Stromal cell of bone marrow (primary cell): ENCODE measurements at places on chromosomes 1 and 21.
A peak's percentile ranks its signal among the peaks of the same experiment; 100 is the strongest.

GRCh38 chr1:197464044-197464443, 196.0 kb downstream of the CRB1 start:
- peak; percentile 70 for DNase-seq

DNA sequence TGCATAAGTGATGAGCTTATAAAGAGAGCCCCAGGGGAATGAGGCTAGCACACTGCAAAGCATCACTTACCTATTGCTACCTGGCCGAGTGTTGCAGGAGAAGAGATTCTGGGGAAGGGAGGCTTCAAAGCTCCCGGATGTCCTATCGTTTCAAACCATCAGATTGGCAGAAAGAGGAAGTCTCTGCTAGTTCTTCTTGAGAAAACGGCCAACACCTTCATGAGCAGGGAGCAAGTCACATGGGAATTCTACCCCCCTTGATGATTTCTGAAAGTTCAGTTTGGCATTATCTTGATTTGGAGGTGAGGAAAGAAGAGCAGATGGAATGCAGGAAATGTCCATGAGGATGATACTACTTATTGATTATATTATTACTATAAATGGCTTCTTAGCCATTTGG, 16.2 kb downstream of the SYF2 start:
- DNase-seq: no peak

DNA sequence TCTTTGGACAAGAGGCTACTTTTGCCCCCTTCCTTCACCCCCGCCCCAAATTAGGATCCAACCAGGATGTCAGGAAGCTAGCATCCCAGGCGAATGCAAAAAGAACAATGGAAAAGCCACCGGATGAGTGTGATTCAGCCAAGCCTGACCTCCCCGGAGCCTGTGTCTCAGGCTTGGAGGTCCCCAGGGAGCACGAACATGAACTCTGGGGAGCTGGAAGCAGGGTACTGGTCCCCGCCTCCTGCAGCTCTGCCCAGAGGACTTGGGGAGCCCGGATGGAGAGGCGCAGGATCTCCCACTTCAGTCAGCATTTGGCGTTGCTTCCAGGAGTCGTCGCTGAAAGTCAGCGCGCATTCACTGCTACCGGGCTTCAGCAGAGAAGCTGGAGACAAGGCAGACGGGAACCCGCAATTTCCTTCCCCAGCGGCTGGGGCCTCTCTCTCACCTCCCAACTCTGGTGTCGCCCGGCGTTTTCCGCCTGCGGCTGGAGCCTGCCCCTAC, 1.8 kb upstream of the TBX15 start:
- no peak for DNase-seq

- no peak for DNase-seq
Observed at GRCh38 chr1:8416881-8417280, 99.0 kb downstream of the SLC45A1 start.

- DNase-seq: no peak
Observed at GRCh38 chr21:43645976-43646375, 13.3 kb downstream of the HSF2BP start.

GRCh38 chr1:158176399-158176798, 4.3 kb upstream of the CD1D start:
- DNase-seq: no peak

GRCh38 chr1:231372501-231372900, 34.4 kb downstream of the SPRTN start:
- no peak for DNase-seq

- DNase-seq: peak; percentile 60
Observed at GRCh38 chr21:32516756-32517649, 68.3 kb downstream of the TCP10L start.

DNA sequence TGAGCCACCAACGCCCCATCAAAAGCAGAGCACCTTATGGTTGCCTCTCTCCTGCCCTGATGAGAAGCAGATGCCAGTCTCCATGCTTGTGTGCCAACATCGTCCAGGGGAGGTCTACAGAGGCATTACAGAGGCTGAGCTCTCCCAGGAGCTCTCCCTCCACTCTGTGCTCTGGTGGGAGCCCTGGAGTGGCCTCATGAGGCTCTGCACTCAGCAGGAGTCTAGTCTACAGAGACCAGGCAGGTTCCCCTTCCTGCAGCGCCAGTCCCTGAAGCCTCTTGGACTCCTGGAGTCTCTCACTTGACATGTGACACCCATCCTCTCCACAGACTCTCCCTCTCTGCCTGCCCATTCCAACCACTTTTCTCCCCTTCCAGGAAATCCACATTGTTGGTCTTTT, 3.4 kb downstream of the DCST1 start:
- DNase-seq: no peak

GRCh38 chr1:237005674-237006073, 1.4 kb upstream of the MT1HL1 start:
- no peak for DNase-seq

DNA sequence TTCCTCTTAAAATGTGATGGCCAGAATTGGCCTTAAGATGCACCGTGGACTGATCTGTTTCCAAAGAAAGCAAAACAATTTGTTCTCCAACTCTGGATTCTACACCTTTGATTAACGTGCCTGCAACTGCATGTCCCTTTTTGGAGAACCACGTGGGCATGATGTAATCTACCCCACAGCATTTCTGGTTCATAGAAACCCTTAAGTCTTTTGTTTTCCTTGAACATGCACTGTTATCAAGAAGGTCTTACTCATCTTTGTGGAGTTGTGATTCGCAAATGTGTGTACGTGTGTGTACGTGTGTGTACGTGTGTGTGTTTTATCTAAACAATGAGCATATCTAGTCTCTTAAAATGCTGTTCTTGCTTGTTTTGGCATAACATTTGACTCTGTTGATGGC, 57.8 kb downstream of the LPAR3 start:
- DNase-seq: no peak

DNA sequence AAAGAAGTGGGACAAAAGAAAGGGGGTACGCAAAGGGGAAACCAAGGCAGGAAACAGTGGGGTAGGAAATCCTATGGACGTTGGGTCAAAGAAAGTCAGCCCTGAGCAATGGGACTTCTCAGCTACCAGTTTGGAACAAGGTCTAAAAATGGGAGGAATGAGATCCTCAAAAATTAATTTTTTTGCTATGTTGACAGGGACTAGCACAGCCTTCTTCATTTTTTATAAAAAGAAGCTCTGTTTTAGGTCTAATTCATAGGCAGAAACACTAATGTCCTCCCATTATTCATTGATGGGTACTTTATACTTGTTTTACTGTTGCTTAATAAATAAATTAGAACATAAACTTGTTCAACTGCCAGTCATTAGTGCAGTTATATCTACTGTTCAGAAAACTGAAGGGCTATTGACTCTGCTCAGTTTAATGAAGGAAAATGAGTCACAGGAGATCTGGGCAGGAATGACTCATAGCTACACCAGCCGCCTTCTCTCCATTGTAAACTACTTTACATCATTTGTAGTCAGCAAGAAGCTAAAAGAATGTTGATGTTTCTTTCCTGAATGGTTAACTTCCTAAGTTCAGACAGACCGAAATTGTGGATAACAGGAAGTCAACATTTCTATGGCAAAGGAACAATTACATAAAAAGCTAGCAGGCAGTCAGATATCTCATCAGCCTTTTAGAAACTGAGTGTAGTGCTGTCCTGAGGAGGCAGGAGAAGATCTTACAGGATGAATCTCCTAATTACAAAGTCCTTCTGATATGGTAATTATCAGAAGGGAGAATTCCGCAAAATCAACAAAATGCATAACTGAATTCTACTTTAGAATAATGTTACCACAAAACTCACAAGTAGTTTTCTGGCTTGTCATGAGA, 356.4 kb upstream of the PKN2 start:
- DNase-seq: peak; percentile 76

GRCh38 chr1:37073854-37074379, 39.6 kb upstream of the GRIK3 start:
- DNase-seq: no peak

DNA sequence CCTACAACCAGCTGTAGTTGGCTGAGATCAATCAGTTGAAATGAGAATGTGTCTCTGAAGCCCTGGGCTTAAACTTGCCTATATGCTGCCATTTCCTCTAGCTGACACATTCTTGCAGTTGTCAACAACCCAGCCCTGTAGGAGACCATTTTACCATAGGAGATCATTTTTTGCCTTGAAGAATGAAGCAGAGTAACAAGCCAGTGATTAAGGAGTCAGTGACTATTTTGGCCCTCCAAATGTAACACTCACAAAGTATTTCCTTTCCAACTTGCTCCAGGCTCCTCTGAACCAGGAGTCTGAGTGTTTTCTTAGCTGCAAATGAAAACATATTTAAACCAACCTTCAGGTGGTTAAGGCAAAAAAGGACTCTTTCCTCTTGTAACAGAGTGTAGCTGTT, 183.5 kb downstream of the ZZZ3 start:
- DNase-seq: no peak

- no peak for DNase-seq
Observed at GRCh38 chr1:39695016-39695415, 3.8 kb upstream of the HPCAL4 start.

- no peak for DNase-seq
Observed at GRCh38 chr21:45644041-45644906, 749 bp downstream of the PCBP3 start.

DNA sequence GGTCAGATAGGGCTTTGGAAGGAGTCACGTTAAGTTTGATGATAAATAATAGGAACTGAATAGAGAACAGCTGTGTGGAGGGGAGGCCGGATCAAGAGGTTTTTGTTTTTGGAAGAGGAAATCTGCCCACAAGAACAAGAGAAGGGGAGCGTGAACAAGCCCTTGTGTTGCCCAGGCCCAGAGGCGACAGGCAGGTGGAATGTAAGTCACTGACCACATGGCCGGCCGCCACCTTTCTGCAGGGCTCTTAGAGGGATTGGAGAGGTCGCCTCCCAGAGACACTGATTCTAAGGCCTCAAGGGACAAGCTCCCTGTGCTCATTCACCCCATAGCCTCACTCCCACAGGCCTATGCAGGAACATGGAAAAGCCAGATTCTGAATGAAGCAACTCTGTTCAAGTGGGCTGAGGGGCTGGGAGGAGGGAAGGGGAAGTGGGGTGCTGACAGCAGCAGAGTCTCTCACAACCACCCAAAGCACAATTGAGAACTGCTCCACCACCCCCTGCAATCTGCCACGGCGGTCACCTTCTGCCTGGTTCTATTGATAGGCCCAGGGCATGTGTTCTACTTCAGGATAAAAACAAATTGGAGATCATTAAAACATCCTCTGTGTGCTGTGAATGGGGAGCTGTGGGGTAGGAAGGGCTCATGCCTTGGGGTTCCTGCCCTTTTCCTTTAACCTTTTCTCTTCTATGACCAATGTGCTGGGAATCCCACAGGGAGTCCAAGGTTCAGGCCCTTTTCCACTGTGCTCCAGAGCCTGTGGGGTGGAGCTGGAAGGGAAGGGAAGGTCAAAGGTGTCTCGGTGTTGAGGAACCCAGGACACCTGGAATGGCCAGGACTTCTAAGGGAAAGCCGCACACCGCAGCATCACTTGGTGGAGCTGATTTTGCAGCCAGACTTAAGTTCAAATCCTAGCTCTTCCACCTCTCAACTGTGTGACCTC, 63.3 kb upstream of the PARP1 start:
- no peak for DNase-seq

- peak; percentile 56 for DNase-seq
Observed at GRCh38 chr1:179217943-179218507, 11.5 kb downstream of the ABL2 start.

GRCh38 chr1:23376890-23377811, 7.5 kb upstream of the ZNF436 start:
- DNase-seq: peak; percentile 61

DNA sequence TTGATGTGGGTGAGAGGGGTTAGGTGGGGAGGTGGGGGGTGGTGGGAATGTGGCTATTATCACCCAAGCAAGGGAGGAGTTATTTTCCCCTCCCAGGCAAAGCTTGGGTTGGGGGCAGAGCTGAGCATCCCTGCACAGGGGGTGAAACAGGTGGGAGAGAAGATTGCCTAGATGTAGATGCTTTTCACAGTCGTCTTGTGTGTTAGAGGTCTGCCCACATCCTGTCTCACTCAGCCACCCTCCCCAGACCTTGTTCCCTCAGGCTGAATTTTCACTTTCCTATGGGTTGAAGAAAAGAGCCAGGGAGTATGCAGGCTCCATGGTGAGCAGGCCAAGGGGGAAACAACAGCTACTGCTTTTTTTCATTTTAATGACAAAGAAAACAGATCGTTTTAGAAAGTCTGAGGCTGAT, 223.5 kb downstream of the KIF26B start:
- DNase-seq: no peak

- no peak for DNase-seq
Observed at GRCh38 chr1:2354511-2355372, 36.6 kb downstream of the MORN1 start.

GRCh38 chr21:41689289-41689583, 77.6 kb downstream of the RIPK4 start:
- no peak for DNase-seq

DNA sequence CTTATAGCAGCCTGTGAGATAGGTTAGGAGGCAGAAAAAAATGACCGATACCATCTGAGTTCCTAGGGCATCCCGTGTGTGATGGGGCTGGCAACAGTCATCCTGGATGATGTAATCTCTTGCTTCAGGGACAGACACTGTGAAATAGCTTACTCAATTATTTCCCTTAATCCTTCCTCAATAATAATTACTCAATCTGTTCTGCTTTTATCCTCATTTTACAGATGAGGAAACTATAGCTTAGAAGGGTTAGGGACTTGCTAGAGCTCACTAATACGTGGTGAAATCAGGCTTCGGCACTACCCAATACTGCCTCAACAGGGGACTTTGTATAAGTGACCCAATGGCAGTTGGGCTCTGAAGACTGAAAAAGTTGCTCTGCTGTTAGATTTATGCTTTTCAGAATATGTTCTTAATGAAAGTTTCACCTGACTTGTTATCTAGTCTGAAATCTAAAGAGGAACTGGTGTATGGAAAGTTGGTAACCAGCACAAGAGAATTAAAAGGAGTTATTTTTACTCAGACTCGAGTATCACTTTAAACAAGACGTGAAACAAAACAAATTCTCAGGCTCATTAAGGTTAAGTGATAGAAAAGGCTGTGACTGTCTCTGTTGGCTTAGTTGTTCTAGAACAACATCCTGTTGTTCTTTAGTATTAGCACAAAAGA, 14.4 kb downstream of the CD55 start:
- no peak for DNase-seq

GRCh38 chr1:29575826-29576225, 339.5 kb downstream of the PTPRU start:
- DNase-seq: no peak

DNA sequence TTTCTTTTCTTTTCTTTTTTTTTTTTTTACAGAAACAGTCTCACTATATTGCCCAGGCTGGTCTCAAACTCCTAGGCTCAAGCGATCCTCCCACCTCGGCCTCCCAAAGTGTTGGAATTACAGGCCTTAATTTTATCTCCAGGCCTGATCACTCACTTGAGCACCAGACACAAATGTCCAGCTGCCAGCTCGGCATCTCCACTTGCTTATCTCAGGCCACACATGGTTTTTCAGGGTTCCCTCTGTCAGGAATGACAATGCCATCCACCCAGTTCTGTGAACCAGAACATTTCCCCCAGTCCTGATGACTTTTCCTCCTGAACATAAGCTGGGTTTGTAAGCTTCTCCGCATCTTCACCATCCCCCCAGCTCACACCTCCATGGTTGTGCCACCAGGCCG, 44.6 kb upstream of the ZNF281 start:
- no peak for DNase-seq

- DNase-seq: no peak
Observed at GRCh38 chr1:181742426-181742825, 259.1 kb downstream of the CACNA1E start.
